ENCODE measurements at places on chromosomes 12 and 14. TPM values are rescaled to one million over a fixed set of nuclear protein-coding genes. Genes with fewer than 3 reads are reported as not detected.

Gene CSRP2
- total RNA-seq = 0.33 TPM

Gene TRHDE
- not detected for total RNA-seq

Gene B3GNT4
- total RNA-seq = 3.6 TPM

Gene TC2N
- total RNA-seq = 46.6 TPM

Gene TAS2R42
- not detected for total RNA-seq

Gene OR4E2
- total RNA-seq = not detected

Gene IFI27
- 3.1 TPM for total RNA-seq

Gene REP15
- 0.22 TPM for total RNA-seq

Gene GRIN2B
- total RNA-seq = not detected

DNA sequence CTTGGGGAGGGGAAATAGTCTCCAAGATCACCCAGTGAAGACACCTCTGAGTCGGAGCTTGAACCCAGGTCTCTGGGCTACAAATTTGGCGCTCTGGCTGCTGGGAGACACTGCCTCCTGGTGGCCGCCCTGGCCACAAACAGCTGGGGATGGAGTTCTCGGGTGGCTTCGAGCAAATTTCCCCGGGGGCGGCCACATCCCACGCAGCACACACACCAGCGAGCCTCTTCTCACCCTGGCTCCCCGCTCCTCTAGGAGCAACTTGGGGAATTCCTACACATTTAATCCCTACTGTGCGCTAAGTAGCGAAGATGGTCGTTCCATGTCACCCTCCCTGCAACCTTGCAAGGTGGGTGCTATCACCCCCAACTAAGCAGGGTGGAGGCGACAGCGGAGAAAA, 66.2 kb upstream of the BEGAIN start:
- peak; percentile 54 for DNase-seq
- no peak overlapping the region for H3K27ac ChIP-seq
- no peak overlapping the region for H3K4me3 ChIP-seq
- peaks cover 5% of the 10 kb centered on the region for H3K4me1 ChIP-seq
- no peaks in the 10 kb centered on the region for H3K36me3 ChIP-seq

GRCh38 chr12:57621497-57622292, 10.5 kb downstream of the ARHGEF25 start:
- peaks cover 88% of the 10 kb centered on the region for H3K27me3 ChIP-seq
- H3K4me3 ChIP-seq = peak overlapping the region; percentile 63
- peak; percentile 68 for DNase-seq
- H3K36me3 ChIP-seq = no peaks in the 10 kb centered on the region
- no peak overlapping the region for H3K27ac ChIP-seq

DNA sequence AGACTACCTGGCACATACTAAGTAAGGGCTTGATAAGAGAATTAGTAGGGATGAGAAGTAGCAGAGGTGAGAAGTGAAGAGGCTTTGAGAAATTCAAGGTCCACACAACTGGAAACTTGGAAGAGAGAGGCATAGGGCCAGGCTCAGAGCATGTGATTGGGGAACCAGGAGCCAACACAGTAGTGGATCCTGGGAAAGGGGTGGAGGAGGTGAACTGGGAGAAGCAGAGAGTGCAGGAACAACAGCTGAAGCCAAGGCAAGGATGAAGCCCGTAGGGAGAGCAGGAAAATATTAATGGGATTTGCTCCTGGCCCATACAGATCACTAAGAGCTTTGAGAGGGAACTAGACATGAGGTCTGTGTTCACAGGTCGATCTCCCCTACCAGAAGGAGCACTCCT, 1.4 kb upstream of the ITGB7 start:
- H3K27ac ChIP-seq = peak overlapping the region; percentile 80
- no peaks in the 10 kb centered on the region for H3K27me3 ChIP-seq
- no peak for DNase-seq
- peaks cover 25% of the 10 kb centered on the region for H3K36me3 ChIP-seq
- peak overlapping the region; percentile 61 for H3K4me3 ChIP-seq
- H3K4me1 ChIP-seq = peaks cover 66% of the 10 kb centered on the region

DNA sequence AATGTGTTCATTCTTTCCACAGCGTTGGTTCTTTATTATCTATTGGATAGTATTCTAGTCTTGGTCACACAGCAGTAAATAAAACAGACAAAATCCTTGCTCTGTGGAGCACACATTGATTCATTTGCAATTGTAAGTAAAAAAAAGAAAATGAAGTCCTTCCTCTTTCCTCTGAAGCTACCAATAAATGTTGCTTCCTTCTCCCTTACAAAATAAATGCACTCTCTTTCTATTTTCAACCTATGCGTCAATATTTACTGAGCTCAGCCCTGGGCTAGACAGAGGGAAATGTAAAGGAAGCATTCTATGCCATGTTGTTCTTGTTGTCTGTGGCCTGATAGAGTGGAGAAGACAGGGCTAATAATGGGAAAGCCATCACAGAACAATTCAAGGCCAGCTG, 2.9 kb downstream of the ABHD12B start:
- H3K4me1 ChIP-seq = peaks cover 27% of the 10 kb centered on the region
- H3K27me3 ChIP-seq = peaks cover 62% of the 10 kb centered on the region
- no peak overlapping the region for H3K4me3 ChIP-seq
- H3K36me3 ChIP-seq = no peaks in the 10 kb centered on the region
- DNase-seq = no peak

DNA sequence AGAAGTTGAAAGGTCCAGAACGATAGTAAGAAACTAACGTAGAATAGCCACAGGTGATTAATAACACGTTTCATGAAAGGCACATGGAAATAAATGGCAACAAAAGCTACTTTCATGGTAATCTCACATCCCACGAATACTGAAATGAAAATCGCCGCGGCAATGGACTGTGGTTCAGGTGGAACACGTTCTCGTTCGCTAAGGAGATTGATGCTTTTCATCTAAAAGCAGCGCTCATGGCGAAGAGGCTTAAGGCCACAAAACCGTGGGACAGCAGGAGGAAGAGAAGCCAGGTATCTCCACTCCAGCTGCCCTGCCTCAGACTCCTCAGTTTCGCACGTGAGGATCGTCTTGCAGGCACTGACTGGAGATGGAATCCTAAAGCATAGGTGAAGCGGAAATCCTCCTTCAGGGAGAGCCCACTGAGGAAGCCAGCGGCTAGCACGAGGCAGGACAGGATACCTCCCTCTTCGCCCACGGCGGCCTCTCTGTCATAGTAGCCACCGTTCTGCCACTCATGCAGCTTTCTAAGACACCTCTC, 696 bp upstream of the GPHN start:
- H3K4me1 ChIP-seq = peaks cover 30% of the 10 kb centered on the region
- H3K36me3 ChIP-seq = no peaks in the 10 kb centered on the region
- peak overlapping the region; percentile 89 for H3K4me3 ChIP-seq
- H3K27me3 ChIP-seq = peaks cover 4% of the 10 kb centered on the region

GRCh38 chr12:58408516-58408915, 467.1 kb downstream of the ATP23 start:
- DNase-seq = no peak
- H3K27me3 ChIP-seq = peaks cover 3% of the 10 kb centered on the region
- no peak overlapping the region for H3K27ac ChIP-seq
- no peaks in the 10 kb centered on the region for H3K36me3 ChIP-seq

DNA sequence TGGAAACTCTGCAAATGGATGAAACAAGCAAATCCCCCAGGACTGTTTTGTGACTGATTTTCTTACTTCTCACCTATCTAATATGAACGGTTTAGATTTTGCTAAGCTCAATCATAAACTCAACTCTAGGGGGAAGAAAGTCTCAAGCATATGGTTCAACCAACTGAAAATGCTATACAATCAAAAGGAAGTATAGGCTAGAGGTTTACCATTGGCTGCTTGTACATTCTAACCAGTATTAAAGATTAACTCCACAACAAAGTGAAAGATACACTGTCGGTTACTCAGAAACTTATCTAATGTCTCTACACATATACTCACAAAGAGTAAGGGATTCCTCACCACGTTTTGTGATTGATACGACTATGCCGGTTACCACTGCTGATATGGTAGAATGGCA, 281.8 kb upstream of the SOX5 start:
- no peak overlapping the region for H3K27ac ChIP-seq
- no peaks in the 10 kb centered on the region for H3K36me3 ChIP-seq
- no peak overlapping the region for H3K4me3 ChIP-seq
- no peaks in the 10 kb centered on the region for H3K27me3 ChIP-seq

- no peaks in the 10 kb centered on the region for H3K4me1 ChIP-seq
- H3K36me3 ChIP-seq = peaks cover 8% of the 10 kb centered on the region
- H3K4me3 ChIP-seq = no peak overlapping the region
- no peaks in the 10 kb centered on the region for H3K27me3 ChIP-seq
- H3K27ac ChIP-seq = no peak overlapping the region
- no peak for DNase-seq
Measured at GRCh38 chr14:74475678-74476077, 17.4 kb downstream of the NPC2 start.

GRCh38 chr14:72120315-72120714, 188.1 kb downstream of the RGS6 start:
- H3K4me1 ChIP-seq = no peaks in the 10 kb centered on the region
- DNase-seq = no peak
- no peaks in the 10 kb centered on the region for H3K36me3 ChIP-seq
- H3K27me3 ChIP-seq = peaks cover 6% of the 10 kb centered on the region

DNA sequence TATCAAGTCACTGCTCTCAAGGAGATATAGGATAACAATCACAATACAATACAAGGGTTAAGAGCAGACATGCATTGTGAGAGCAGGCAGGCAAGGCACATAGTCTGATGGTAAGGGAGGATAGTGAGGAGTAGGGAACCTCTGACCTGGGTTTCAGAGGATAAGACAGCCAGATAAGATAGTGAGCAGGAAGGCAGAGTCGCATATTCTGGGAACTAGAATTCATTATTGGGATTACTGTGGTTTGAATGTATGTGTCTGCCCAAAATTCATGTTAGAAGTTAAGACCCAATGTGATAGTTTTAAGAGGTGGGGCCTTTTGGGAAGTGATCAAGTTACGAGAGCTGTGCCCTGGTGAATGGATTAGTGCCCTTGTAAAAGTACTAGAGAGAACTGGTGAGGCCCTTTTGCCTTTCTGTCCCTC, 14.4 kb upstream of the ATF1 start:
- H3K4me3 ChIP-seq = no peak overlapping the region
- no peak for DNase-seq
- H3K27ac ChIP-seq = no peak overlapping the region
- no peaks in the 10 kb centered on the region for H3K27me3 ChIP-seq
- H3K4me1 ChIP-seq = no peaks in the 10 kb centered on the region

DNA sequence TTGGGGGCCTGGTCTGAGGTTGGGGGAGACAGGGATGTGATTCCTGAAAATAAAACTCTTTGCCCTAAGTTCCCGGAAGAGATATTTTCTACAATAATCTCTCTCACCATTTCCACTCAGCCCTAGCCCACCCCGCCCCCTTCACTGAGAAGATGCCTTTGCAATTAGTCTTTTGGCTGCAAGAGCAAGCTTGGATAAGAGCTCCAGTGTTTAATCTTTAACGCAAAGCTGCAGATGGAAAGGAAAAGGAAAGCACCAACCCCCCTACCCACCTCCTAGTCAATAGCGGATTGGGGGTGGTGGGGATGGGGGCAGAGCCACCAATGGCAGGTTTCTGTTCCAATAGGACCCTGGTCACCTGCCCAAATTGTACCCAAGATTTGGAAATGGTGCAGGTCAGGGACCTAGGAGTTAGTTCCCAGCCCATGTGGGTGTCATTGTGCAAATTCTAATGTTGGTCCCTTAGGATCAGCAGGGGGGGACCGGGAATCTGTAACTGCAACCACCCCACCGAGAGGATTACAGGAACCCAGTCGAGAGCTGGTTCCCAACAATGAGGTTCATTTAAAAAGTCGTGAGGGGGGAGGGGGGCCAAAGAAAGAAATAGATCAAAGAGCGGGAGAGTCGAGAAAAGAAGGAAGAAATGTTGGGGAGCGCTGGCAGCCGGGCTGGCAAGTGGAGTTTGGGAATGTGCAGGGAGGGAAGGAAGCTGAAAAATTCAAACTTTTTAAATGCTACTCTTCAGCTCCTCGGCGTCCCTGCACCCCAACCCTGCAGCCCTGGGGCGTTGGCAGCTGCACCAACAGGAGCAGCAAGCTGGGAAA, 1.6 kb downstream of the ZFP36L1 start:
- peaks cover 40% of the 10 kb centered on the region for H3K4me1 ChIP-seq
- no peaks in the 10 kb centered on the region for H3K27me3 ChIP-seq
- H3K27ac ChIP-seq = peak overlapping the region; percentile 99
- peak overlapping the region; percentile 89 for H3K4me3 ChIP-seq
- H3K36me3 ChIP-seq = peaks cover 71% of the 10 kb centered on the region
- DNase-seq = peak; percentile 46

DNA sequence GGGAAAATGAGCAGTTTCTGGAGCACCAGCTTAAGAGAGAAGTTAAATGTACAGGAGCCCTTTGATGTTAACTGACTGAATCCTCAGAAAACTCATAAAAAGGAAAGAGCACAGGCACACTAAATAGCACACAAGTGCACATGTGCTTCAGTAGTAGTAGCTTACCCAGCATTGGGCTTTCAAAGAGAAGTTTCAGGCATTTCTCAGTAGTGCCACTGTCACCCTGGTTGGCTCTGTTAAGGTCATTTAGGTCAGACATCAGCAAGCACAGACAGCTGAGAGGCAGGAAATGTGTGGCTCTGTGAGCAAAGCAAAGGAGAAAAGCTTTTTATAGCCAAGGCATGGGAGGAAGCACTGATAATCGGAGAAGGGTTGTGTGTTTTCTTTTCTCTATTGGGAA, 96.3 kb upstream of the HIF1A start:
- H3K36me3 ChIP-seq = peaks cover 1% of the 10 kb centered on the region
- H3K27ac ChIP-seq = peak overlapping the region; percentile 65
- peak; percentile 54 for DNase-seq
- H3K4me3 ChIP-seq = no peak overlapping the region
- H3K27me3 ChIP-seq = no peaks in the 10 kb centered on the region

DNA sequence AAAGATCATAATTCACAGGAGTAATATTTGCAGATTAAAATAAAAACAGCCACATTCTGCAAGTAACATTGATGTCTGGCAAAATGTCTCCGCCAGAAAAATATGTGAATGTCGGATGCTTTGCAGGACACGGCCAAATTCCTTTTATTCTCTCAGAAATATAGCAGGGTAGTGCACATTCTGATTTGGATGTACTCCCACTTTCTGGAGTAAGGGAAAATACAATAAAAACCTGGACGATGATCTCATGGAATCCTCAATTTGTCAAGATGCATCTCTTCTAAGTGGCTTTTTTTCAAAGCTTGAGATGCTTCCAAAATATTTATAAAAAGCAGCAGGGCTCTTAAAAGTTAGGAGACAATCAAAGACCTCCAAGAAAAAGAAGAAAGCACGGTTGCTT, 133.3 kb downstream of the TBX5 start:
- H3K27ac ChIP-seq = no peak overlapping the region
- H3K27me3 ChIP-seq = peaks cover 5% of the 10 kb centered on the region
- no peak overlapping the region for H3K4me3 ChIP-seq
- H3K4me1 ChIP-seq = no peaks in the 10 kb centered on the region
- no peak for DNase-seq
- H3K36me3 ChIP-seq = no peaks in the 10 kb centered on the region

- no peak overlapping the region for H3K27ac ChIP-seq
- H3K4me3 ChIP-seq = no peak overlapping the region
- peaks cover 3% of the 10 kb centered on the region for H3K36me3 ChIP-seq
- H3K4me1 ChIP-seq = peaks cover 33% of the 10 kb centered on the region
Measured at GRCh38 chr12:123111498-123112165, 39.3 kb downstream of the PITPNM2 start.

GRCh38 chr12:104953323-104953722, 4.8 kb downstream of the SLC41A2 start:
- no peaks in the 10 kb centered on the region for H3K36me3 ChIP-seq
- no peak overlapping the region for H3K4me3 ChIP-seq
- H3K4me1 ChIP-seq = peaks cover 7% of the 10 kb centered on the region
- no peak overlapping the region for H3K27ac ChIP-seq
- no peaks in the 10 kb centered on the region for H3K27me3 ChIP-seq

- peak; percentile 45 for DNase-seq
- no peaks in the 10 kb centered on the region for H3K36me3 ChIP-seq
- peaks cover 35% of the 10 kb centered on the region for H3K27me3 ChIP-seq
- peak overlapping the region; percentile 15 for H3K27ac ChIP-seq
Measured at GRCh38 chr12:15788233-15789219, 662 bp downstream of the EPS8 start.
